ENCODE measurements at places on chromosomes 13 and 19. TPM values are rescaled to one million over a fixed set of nuclear protein-coding genes. Genes with fewer than 3 reads are reported as not detected.

- H3K27me3 ChIP-seq: no peaks in the 10 kb centered on the region
- H3K4me1 ChIP-seq: peaks cover 5% of the 10 kb centered on the region
- peak overlapping the region; percentile 93 for H3K4me3 ChIP-seq
These were observed 1.9 kb downstream of the BBC3 start for GRCh38 chr19:47228937-47229675.

ZNF560 gene
- total RNA-seq: not detected

CEACAM3 gene
- total RNA-seq: 0.42 TPM

SIN3B gene
- total RNA-seq: 10.6 TPM
